ENCODE measurements at places on chromosomes 13 and 19.

- DNase-seq = no peak
These were observed 31.5 kb downstream of the ERCC5 start for GRCh38 chr13:102877303-102877702.

- no peak for DNase-seq
These were observed 21.1 kb downstream of the ZNF582 start for GRCh38 chr19:56372281-56372680.

DNA sequence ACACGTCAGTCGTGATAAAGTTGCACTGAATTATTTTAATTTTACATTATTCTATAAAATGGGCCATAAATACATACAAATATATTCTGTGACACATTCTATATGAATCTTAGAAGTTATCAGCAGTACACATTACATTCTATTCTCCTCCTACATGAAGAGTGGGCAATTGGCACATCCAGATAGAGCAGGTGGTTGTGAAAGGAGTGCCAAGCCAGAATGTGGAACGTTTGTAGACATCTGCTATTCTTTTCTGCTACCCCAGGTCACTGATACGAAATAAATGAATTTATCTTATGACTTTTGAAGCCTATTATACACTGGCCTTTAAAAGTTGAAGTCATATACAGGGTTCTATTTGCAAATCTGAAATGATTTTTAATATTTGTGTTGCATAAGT, 373.2 kb downstream of the PCDH17 start:
- DNase-seq = no peak

DNA sequence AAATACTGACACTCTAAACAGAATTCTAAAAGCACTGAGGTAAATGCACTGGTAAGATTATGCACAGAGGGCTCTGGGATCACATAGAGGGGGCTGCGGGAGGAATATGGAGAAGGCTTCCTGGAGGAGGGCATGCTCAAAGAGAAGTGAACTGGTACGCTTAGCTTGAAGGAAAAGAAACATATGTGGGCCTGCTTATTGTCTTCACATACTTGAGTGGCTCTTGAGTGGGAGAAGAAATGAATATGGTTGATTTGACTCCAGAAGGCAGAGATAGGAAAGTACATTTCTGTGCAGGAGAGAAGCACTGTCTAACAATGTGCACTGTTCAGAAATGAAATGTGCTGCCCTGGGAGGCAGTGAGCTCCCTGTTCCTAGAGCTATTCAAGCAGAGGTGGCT, 91.1 kb downstream of the KL start:
- no peak for DNase-seq

DNA sequence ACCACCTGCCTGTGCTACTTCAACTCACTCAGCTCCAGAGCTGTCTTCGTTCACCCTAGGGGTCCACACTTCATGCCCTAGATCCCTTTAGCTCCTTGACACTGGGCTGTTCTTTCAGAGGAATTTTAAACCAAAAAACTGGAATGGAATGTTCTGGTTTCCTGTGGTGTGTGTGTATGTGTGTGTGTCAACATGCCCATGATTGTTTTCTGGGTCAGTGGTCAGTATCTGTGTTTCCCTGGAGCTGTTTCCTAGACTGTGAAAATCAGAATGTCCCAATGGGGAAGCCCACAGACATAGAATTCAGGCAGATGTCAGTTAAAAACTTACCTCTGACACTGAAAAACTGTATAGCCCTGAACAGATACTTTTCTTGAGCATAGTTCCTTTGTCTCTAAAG, 1.3 kb downstream of the PMIS2 start:
- DNase-seq = no peak

GRCh38 chr19:11017275-11018035, 56.6 kb downstream of the SMARCA4 start:
- no peak for DNase-seq

DNA sequence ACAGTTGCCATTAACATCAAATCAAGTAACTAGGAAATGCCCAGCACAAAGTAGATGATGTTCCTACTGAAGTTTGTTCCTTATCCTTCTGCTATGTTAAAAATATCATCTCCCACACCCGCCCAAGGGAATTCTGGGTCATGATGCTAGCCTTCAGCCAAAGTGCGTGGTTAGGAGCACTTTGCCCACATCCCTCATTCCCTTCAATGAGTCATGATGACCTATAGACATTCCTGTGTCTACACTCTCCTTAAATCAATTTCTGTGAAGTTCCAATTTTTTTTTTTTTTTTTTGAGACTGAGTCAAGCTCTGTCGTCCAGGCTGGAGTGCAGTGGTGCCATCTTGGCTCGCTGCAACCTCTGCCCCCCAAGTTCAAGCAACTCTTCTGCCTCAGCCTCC, 17.0 kb downstream of the RXFP2 start:
- DNase-seq = no peak

DNA sequence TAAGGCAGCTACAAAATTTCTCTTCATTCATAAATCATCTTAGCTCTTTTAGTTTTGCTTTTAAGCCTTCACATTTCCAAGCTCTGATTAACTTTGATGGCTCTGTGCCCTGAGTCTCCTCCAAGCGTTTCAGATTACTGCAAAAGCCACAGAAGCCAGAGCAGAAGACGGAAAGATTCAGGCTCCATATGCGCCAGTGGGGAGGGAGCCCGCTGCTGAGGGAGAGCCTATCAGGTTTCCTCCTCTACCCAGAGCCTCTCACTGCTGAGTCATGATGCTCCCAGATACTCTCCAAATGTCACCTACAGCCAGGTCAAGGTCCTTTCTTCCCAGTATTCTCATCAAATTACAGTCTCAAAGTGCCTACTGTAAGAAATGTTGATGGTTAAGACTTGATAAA, 193.6 kb downstream of the RAP2A start:
- DNase-seq = no peak

- no peak for DNase-seq
These were observed 941 bp downstream of the DUS3L start for GRCh38 chr19:5789886-5790558.

GRCh38 chr19:42155796-42156195, 23.6 kb upstream of the POU2F2 start:
- no peak for DNase-seq

- no peak for DNase-seq
These were observed 63.1 kb downstream of the TM9SF2 start for GRCh38 chr13:99564386-99564785.

DNA sequence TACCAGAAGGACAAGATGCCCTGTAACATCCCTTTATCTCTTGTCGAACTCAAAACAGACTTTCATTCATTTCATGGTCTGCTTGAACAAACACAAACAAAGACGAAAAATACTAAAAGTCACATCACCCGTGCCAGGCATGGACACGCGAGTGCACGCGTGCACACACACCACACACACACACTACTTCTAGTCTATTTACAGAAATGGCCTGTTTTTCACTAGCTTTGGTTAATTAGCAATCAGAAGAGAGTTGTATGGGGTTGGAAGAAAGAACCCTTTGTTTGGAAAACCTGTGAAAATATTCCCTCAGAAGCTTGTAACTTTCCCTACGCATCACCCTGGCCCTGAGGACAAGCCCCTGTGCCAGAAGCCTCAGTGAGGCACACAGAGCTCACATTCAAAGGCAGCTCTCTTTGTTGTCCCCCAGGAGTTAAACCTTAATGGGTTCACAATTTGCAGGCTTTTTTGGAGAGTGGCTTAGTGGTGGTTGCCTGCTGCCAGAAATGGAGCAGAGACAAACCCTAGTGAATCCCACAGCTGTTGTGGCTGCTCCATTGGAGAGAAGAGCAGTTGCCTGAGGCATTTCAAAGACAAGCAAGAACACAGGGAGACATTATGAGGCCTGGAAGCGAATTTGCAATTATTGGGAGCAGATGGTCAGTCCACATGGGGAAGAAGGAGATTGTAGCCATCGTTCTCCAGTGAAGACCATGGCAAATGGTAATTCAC, 55.9 kb downstream of the STARD13 start:
- DNase-seq = no peak

GRCh38 chr19:4068047-4068966, 1.6 kb upstream of the ZBTB7A start:
- no peak for DNase-seq

DNA sequence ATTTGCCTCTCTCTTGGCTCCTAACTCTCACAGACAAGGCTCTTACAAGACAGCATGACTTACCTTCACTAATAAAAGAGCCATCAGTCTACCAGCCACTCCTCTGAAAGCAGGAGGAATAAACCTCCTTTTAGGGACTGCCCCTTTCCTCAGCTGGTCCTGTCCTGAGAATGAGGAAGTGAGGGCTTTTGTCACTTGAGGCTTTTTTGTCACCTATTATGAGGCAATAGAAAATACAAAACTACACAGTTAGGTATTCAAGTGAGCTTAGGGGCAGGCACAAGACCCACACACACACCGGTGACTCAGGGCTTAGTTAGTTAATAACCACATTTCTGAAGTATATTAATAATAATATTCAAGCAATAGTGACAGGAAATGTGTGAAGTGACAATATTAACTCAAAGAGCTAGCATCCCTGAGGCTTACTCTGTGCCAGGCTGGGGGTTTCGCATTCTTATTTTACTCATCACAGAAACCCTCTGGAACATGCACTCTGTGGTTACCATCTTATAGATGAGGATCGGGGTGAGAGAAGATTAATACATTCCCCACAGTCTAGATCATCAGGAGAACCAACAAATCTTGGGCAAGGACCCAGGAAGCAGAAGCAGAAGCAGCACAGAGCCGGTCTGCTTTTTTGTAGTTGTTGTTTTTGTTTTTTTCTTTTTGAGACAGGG, 379.9 kb downstream of the LIG4 start:
- no peak for DNase-seq

DNA sequence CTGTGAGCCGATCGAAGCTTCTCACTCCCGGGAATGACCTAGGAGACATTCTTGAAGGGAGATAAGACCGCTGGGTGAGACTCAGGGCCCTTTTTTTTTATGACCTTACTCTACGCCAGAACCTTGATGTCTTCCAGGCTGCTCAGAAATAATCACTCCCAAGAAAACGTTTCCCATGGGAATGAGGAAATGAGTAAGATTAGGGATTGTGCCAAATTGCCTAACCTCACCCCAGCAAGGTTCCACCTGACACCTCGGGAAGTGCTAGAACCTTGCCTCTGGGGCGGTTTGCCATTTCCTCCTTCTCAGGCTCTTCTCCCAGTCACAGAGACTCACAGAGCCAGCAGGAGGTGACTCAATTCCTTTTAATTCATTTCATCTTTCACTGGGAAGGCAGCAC, 2.3 kb downstream of the SLC46A3 start:
- no peak for DNase-seq

DNA sequence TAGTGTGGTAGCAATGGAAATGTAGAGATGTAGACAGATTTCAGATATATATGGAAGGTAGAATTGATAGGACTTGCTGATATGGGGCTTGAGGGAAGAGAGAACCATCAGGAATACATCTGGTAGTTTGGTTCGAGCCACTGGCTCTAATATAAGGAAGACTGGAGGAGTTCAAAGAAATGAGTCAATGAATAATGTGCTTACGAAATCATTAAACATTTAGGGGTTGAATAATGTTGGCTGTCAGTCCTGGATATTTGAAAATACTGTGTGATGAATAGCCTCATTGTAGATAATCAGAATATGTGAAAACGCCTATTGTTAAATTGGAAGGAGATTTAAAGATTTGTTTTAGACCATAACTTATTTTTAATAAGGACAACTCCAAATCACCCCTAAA, 21.6 kb downstream of the SGCG start:
- no peak for DNase-seq

DNA sequence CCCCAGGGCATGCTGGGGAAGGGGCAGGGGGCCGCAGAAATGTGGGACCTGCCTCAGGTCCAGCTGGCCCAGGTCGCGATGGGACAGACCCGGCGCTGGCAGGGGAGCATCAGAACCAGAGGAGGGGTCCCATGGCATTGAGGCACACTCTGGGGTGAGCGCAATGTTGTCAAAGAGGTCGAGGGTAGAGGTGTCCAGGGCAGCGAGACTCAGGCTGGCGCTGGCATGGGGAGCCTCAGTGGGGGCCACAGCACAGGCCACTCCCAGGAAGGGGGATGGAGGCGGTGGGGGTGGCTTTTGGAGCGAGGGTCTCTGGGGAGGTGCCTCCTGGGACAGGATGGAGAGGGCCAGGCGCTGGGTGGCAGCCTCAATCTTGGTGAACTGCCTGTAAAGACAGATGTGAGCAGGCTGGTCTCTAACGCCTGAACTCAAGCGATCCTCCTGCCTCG, 944 bp downstream of the C19orf85 start:
- no peak for DNase-seq

DNA sequence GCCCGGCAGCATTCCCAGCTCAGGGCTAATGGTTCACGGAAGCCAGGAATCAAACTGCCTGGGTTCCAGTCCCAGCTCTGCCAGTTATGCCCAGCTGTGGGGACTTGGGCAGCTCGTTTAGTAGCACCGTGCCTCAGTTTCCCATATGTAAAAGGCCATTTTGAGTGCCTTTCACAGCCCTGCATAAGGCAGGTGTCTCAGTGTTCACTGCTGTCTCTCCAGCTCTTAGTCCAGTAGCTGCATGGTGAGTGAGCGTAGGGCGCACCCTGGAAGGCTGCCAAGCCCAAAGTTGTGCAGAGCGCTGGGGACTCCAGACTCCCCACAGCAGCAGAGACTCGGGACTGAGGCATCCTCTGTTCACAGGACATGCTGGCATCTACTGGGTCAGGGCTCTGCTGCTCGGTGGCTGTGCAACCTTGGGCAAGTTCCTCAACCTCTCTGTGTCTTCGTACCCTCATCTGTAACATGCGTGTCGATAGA, 5.5 kb downstream of the RPL28 start:
- DNase-seq = no peak

GRCh38 chr13:42816538-42816937, 35.2 kb downstream of the FAM216B start:
- no peak for DNase-seq

GRCh38 chr19:57465680-57466381, 8.9 kb upstream of the VN1R1 start:
- no peak for DNase-seq

GRCh38 chr19:34066007-34066643, 106.2 kb upstream of the LSM14A start:
- DNase-seq = no peak

GRCh38 chr19:28869459-28869858, 343.5 kb downstream of the UQCRFS1 start:
- DNase-seq = no peak

DNA sequence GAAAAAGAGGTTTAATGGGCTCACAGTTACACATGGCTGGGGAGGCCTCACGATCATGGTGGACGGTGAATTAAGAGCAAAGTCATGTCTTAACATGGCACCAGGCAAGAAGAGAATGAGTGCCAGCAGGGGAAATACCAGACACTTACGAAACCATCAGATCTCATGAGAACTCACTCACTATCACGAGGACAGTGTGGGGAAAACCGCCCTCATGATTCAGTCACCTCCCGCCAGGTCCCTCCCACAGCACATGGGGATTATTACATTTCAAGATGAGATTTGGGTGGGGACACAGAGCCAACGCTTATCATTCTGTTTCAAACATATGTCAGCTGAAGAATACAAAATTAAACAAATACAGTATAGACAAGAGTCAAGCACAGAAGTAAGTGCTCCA, 165.1 kb downstream of the PCCA start:
- DNase-seq = no peak

DNA sequence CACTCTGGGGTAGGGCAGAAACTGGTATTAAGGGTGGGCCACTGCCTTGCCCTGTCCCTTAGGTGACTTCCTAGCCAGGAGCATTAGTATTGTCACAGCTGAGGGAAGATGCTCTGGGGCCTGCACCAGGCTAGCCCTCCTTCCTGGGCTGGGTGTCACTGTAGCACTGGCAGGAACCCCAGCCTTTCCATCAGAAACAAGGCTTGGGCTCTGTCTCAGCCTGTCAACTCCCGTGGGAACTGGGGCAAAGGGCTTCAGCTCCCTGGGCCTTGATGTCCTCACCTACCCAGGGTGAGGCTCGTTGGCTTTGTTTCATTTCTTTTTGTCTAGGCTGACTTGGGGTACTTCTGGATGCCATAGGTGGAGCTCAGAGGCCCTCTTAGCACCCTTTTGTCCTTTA, 18.0 kb downstream of the PAF1 start:
- DNase-seq = no peak
